ENCODE measurements at places on chromosomes 6 and 20.
A peak's percentile ranks its signal among the peaks of the same experiment; 100 is the strongest.

DNA sequence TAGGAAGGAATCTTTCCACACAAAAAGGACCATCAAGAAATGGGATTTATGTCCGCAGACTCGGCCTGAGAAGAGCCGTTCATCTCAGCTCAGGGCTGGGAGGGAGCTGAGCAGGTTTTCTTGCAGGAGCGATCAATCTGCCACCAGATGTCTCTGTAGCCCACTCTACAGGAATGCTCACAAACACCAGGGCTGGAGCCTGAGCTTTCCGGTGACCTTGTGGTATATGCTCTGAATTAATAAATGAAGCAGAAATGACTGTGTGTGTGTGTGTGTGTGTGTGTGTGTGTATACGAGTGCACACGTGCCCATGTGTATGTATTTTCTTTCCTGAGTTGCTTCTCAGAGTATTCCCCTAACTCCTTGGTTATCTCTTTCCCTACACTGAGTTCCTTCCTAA is 12.0 kb downstream of the CD83 start:
- DNase-seq: peak; percentile 79

DNA sequence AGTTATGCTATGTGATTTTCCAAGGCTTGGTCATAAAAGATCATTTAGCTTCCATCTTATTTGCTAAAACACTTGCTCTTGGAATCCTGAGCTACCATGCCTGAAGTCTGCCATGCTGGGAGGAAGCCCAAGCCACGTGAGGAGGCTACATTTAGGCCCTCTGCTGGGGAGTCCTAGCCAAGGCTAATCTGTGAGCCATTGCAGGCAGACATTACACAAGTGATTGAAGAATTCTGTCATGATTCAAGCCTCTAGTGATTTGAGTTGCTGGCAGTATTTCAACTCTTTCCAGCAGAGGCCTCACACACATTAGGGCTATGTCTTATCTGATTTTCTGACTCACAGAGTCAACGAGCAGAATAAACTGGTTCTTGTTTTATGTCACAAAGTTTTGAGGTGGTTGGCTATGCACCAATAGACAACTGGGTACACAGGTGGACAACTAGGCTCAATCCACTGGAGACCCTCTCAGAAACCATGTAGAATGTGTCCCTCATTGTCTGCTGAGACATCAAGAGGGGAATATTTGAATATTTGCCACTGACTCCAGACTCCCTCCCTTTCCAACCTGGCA is 227.2 kb upstream of the SULF2 start:
- DNase-seq: peak; percentile 86

DNA sequence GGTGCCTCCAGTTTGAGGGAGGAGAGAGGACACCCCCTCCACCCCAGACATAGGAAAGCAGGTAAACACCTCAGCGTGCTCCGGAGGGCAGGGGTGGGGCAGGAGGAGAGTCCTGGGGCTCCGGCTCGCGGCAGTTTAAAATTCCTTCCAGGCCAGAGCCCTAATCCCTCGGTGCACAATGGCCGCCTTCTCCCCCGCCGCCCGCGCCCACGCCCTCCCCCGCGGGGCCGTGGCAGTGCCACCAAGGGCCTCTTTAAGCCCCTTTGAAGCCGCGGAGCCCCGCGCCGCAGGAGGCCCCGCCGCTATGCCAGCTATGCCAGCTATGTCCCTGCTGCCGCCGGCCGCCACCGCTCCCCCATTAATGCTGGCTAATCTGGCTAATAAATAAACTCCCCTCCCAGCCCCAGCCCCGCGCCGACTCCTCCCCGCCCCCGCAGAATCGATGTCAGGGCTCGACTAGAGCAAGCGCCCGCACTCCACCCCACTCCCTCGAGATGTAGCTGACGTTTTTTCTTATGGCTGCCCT is 125.1 kb downstream of the MRPL14 start:
- no peak for DNase-seq

- DNase-seq: no peak
Measured at GRCh38 chr6:56364431-56364826, 117.0 kb upstream of the COL21A1 start.

DNA sequence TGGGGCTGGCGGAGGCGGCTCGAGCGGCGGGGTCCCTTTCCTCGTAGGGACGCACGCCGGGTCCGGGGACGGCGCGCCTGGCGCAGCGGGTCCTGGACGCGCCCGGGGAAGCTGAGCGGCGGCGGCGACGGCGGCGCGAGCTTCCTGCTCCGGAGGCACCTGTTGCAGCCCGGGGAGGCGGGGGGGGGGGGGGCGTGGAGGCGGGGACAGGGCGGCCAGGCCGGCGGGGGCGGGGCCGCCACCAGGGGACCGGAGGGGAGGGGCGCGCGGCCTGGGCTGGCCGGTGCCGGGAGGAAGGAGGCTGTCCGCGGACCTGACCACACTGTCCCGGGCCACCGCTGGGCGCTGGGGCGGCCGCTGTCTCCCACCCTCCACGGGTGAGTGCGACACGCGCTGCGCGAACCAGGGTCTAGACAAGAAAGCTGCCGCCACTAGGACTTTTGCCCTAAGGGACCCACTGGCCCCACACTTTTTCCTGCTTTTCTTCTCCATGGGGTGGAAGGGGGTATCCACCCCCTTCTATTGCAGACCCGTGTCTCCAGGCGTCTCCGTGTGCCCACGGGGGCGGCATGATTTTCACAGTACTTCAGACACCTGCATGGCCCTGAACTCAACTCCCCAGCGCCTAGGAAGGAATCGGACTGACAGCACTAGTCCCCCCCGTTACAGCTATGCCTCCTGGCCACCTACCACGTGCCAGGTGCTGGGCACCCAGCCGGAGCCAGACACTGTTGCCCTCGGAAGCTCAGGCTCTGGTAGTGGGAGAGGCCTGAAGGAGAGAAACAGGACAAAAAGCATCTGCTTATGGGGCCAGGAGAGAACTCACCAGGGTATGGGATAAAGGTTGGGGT is at the start of gene NFATC2:
Gene NFATC2, minus strand, starts transcription at position 149 of the 851 bp plus-strand sequence. CDS start 220 bp downstream, outside the sequence.
- no peak for DNase-seq

GRCh38 chr6:34462551-34462971 is 3.3 kb upstream of the PACSIN1 start:
- peak; percentile 12 for DNase-seq

DNA sequence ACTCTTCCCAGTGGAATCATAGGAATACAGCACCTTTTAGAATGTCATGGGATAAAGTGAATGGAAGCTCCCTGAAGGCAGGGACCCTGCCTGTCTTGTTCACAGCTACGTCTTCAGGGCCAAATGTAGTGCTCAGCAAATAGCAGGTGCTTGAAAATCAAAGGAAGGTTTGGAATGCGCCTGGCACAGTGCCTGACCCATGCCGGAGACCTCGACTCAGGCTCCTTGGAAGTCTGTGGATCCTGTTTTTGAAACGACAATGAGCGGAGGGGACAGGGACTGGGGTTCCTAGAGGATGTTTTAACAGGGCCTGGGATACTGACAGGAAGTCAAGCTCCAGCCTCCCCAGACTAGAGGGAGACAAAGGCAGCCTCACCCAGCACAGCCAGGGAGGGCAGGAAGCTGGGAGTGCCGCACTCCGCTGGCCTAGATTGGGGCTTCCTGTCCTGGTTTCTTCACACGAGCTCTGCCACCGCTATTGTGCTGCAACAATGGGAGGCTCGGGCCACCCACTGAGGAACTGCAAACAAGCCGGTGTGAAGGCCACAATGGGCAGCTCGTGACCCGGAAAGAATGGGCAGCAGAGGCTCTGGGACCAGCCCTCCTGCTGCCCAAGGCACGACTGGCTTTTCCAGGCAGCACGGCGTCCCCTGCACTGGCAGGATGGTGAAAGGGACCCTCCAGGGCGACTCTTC is 76.7 kb downstream of the PREX1 start:
- no peak for DNase-seq

DNA sequence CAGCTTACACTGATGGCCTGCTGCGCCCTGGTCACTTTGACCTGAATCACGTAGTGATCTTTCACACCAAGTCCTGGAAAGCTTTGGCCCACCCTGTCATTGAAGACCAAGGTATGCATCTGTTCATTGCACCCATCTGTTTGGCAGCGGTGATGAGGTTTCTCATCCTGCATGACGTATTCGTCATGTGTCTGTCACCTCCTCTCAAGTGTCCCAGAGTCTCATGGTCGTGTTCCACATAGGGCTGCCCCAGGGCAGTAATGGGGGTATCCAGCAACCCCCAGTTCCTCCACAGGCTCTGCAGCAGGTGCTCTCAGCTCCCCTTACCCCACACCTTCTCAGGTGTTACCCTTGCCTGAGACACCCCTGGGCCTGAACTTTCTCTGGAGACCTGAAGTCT is 104.1 kb downstream of the SYNDIG1 start:
- no peak for DNase-seq

DNA sequence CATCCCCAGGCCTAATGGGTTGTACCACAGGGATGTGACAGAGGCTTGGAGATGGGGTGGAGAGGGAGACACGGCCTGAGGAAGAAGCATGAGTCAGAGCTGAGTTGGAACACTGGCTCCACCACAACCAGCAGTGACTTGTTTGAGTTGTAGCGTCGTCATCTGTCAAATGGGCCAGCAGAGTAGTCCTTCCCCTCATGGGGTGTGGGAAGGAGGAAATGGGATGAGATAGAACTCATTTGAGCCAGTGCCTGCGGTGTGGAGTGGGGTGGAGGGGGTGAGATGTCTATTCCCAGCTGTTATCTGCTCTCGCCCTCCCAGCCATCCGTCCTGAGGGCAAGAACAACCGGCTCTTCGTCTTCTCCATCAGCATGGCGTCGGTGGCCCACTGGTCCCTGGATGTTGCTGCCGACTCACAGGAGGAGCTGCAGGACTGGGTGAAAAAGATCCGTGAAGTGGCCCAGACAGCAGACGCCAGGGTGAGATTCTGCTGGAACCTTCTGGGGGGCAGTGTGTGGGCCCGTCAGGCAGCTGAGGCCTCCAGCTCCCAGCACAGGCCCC is 32.5 kb downstream of the PLCG1 start:
- peak; percentile 94 for DNase-seq

DNA sequence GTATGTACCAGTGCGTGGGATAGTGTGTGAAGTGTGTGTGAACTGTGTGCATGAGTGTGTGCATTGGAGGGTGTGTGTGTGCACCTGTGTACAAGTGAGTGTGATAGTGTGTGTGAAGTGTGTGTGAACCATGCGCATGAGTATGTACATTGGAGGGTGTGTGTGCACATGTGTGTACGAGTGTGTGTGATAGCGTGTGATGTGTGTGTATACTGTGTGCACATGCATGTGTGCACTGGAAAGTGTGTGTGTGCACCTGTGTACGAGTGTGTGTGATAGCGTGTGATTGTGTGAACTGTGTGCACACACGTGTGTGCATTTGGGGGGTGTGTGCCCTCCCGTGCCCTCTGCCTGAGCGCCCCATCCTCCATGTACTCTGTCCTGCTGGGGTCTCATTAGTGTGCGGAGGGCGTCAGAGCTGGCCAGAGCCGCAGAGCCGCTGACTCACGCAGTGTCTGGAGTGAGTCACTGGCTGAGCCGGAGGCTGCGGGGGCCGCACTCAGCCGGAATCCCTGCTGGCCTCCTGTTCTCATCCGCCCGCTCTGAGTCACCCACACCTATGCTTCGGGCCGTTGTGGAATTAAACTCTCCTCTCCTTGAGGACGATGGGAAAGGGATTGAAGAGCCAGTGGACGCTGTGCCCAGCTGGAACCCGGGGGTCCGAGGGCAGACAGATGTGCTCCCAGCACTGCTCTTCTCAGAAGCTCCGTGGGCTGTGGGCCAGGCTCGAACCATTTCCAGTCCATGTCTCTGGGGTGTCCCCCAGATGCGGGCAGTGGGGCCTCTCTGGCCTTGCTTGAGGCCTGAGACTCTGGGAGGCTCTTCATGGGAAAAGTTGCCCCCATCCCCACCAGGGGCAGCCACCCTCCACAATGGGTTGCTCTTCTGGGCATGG is 27.3 kb upstream of the STX16 start:
- peak; percentile 94 for DNase-seq

GRCh38 chr6:113434641-113435040 is 422.5 kb upstream of the MARCKS start:
- no peak for DNase-seq

GRCh38 chr20:62360854-62361798 is 6.0 kb downstream of the LAMA5 start:
- no peak for DNase-seq

DNA sequence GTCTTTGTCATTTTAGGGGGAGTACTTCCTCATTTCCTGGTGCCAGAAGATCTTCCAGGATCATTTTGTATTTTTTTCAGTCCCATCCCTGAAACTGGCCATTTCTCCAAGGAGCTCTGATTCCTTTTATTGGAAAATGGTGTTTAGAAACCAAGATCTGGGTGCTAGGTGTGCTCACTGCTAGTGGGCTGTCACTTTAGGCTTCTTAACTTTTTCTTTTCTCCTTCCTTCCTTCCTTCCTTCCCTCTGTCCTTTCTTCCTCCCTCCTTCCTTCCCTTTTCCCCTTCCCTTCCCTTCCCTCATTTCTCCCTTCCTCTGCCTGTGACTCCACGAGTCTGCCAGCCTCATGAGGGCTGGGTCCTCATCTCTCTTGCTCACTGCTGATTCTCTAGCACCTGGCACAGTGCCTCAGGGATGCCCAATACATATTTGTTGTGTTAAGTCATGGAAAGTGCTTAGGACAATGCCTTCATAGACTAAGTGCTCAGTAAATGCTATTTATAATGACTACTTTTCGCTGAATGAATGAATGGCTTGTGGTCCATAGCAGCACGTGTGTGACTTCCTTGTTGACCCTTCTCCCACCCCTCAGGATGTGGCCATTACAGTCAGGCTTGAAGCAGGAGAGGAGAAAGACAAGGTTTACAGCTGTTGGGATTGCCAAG is 36.9 kb downstream of the APCDD1L start:
- peak; percentile 16 for DNase-seq

DNA sequence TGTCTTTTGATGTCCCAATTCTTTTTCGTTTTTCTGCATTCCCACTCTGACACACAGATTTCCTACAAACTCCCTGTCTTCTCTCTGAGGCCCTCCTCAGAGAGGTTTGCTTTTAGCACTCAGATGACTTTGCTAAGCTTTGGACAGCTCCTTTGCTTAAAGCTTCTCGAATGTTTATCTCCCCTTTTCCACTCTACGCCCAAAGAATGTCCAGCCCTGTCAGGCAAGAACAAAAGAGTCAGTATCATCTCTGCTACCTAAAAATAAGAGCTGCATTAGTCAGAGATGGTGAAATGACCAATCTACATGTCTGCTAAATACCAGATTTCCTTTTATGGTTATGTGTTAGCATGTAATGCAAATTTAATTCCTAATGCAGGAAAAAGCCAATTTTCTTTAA is 56.8 kb downstream of the PREP start:
- DNase-seq: peak; percentile 69

DNA sequence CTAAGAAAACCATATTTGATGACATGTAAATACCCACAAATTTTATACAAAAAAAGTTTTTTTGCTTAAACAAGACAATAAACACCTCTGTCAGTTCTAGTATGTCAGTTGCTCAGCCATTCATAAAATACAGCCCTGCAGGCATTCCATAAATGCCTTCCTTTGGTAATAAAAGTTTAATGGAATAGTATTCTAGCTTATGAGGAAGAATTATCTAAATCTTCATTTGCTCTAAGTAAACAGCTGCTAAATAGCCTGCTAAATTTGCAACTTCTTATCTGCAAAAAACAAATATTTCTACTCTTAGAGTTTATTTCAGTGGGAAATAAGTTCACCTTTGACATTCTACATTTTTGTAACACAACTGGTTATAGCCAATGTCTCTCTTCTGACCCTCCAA is 108.8 kb downstream of the SMLR1 start:
- no peak for DNase-seq
